ENCODE measurements at places on chromosomes 12 and 14.

- no peak for DNase-seq
Observed at GRCh38 chr12:29781705-29782266, 2.0 kb downstream of the TMTC1 start.

GRCh38 chr12:127052511-127053232 lies 1214.3 kb upstream of the TMEM132C start:
- no peak for DNase-seq

- no peak for DNase-seq
Observed at GRCh38 chr12:32894566-32894965, 2.0 kb downstream of the PKP2 start.

DNA sequence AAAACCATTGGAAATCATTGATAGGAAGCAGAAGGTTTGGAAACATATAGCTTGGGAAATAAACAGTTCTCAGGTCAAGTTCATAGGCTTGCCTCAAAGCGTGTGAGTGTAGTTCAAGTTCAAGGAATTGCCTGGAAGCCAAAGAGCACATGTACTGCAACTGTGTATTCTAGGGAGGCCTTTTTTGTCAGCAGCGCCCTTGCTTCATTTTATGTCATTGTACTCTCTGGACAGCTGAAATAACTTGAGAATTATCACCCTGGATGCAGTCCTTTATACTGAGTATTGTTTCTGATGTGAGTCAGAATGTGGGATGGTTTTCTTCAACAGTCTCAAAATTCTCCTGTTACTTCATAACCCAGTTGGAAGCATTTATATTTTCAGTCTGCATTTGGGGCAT lies 16.0 kb upstream of the EVL start:
- no peak for DNase-seq

GRCh38 chr12:14995583-14996425 lies 23.0 kb downstream of the PDE6H start:
- peak; percentile 59 for DNase-seq

- DNase-seq, result no peak
Observed at GRCh38 chr12:125083072-125083471, 17.8 kb downstream of the AACS start.

DNA sequence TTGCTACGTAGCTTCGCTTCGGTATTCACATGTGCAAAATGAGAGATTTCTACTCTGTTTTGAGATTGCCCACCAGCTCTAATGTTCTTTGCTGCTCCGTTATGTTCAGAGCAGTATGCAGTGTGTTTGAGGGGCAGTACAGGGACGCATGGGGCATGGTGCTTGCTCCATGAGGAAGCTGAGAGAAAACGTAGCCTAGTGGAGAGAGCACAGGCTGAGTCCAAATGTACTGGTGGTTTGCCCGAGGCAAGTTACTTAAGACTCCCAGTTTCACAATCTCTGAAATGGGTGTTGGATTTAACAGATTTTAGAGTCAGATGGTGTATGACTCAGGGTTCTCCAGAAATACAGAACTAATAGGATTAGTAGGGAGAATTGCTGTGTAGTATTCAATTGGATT lies 310.5 kb downstream of the ETNK1 start:
- no peak for DNase-seq

DNA sequence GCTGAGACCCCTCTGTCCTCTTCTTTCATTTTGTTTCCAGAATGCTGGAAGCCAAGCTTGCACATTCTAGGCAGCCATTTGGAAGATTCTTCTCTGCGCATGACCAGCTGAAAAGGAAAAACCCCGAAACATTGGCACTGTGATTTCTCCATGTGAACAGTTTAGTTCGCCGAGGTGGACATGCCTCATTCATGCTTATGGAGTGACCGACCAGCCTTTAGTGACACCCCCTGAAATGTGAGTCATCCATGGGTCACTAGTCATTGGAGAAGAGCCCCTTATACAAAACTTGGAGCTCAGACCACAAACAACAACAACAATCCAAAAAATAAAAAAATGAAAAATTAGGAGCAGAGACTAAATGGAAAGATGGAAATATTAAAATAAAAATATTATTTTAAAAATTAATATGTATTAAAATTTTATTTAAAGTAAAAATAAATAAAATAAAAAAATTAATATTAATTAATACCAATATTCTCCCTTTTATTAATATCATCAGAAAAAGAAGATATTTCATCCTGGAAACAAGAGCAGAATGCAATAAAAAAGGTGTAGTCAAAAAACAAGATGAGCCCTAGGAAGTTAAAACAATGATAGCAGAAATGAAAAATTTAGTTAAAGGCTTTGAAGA lies 9.5 kb upstream of the KRT7 start:
- no peak for DNase-seq

DNA sequence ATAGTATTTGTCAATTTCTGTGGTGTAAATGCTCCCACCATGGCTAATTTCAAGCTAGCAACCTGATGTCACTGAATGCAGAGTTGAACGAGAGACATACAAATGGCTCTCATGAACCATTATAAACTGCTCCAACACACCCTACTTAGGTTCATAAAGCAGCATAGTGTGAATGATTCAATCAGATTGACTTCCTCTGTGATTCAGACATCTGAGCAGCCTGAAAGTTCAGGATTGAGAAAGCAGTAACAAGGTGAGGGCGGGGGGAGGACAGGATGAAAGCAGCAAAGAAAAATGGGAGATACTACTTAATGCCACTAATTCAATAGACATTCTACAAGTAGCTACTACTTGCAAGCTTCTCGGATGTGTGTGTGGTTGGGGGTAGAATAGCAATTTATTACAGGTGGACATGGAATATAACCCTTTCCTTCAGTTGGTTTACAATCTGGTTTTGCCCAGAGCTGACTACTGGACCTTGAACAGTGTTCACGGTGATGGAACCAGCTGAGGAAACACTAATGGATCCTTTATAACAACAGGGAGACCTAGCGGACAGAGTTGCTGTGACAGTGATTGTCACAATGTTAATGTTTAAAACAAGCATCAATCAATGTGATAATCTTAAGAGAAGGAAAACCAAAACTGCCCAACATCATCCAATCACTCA lies 52.5 kb upstream of the PELI2 start:
- no peak for DNase-seq

DNA sequence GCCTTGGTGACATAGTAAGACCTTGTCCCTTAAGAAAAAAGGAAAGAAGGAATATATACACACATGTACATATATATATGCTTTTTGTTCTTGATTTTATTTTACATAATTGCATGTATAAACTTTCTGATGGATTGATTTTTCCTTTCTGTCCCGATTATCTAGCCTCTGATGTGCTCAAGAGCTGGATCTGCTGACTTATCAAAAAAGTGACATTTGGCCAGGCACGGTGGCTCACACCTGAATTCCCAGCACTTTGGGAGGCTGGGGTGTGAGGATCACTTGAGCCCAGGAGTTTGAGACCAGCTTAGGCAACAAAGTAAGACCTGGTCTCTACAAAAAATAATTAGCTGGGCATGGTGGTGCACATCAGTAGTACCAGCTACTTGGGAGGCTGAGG lies 12.0 kb downstream of the SNRNP35 start:
- DNase-seq, result no peak

GRCh38 chr14:105283028-105283427 lies 17.8 kb downstream of the BRF1 start:
- no peak for DNase-seq

- DNase-seq, result no peak
Observed at GRCh38 chr12:45389426-45389825, 173.5 kb downstream of the ANO6 start.

- DNase-seq, result no peak
Observed at GRCh38 chr12:93199831-93200236, 177.9 kb upstream of the NUDT4 start.

DNA sequence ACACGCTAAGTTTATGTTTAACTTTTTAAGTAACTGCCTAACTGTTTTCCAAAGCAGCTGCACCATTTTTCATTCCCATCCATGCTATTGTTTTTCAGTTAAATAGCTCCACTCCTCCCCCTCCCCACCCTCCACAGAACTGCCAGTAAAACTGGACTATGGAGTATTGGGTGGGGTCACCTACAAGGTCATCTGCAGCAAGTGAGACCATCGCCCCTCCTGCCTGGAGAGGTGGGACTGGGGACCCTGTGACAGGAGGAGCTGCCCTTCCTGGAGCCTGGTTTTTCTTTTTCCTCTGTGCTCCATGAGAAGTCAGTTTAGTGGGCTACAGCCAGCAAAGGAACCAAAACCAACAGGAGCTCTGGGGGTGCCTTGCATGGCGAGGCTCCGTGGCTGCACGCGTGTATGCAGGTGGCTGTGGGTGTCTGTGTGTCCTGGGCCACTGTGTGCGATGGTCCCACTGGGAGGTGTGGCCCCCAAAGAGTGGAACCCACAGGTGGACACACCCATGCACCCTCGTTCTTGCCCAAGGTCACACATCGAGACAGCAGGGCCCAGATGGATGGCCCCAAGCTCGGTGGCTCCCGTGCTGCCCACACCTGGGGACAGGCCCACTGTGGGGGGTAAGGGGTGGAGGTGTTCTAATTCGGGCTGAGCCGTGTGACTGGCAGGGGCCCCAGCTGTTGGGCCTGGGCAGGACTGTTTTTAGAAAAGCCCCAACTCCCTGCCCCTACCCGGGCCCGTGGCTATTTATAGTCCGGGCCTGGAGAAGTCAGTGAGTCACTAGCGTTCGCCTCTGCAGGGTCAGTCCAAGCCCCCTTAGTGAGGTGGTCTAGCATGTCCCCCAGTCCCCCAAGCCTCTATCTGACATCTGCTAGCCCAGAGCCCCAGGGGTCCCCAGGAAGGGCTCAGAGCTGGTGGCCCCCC lies 2.3 kb upstream of the ADSS1 start:
- no peak for DNase-seq
